ENCODE measurements at places on chromosomes 4 and X. TPM values are rescaled to one million over a fixed set of nuclear protein-coding genes. Genes with fewer than 3 reads are reported as not detected.

The ATP1B4 gene
- not detected for total RNA-seq

The RASGEF1B gene
- 0.53 TPM for total RNA-seq

The OPRPN gene
- total RNA-seq, result not detected

The KLF8 gene
- total RNA-seq, result 4.4 TPM

The ENAM gene
- not detected for total RNA-seq

The DCAF4L1 gene
- total RNA-seq, result not detected

The NHS gene
- 3.7 TPM for total RNA-seq

The IL9R gene
- not detected for total RNA-seq

The ATRX gene
- 19.3 TPM for total RNA-seq

The CFAP99 gene
- total RNA-seq, result not detected

The HSFX2 gene
- total RNA-seq, result not detected

The FAM9B gene
- not detected for total RNA-seq

The TSC22D3 gene
- 70.4 TPM for total RNA-seq

All from hair follicular keratinocyte (primary cell).